ENCODE measurements at places on chromosomes 5 and 9.

DNA sequence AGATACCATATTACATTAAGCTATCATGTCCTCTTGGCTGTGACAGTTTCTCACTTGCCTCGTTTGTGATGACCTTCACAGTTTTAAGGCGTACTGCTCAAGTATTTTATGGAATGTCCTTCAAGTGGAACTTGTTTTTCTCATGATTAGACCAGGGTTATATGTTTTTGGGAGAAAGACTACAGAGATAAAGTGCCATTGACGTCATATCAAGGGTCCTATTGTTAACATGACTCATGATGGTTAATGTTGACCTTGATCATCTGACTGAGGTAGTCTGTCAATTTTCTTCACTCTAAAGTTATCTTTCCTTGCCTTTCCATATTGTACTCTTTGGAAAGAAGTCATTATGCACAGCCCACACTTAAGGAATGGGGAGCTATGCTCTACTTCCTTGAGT is 17.8 kb upstream of the PTBP3 start:
- no peak for DNase-seq

DNA sequence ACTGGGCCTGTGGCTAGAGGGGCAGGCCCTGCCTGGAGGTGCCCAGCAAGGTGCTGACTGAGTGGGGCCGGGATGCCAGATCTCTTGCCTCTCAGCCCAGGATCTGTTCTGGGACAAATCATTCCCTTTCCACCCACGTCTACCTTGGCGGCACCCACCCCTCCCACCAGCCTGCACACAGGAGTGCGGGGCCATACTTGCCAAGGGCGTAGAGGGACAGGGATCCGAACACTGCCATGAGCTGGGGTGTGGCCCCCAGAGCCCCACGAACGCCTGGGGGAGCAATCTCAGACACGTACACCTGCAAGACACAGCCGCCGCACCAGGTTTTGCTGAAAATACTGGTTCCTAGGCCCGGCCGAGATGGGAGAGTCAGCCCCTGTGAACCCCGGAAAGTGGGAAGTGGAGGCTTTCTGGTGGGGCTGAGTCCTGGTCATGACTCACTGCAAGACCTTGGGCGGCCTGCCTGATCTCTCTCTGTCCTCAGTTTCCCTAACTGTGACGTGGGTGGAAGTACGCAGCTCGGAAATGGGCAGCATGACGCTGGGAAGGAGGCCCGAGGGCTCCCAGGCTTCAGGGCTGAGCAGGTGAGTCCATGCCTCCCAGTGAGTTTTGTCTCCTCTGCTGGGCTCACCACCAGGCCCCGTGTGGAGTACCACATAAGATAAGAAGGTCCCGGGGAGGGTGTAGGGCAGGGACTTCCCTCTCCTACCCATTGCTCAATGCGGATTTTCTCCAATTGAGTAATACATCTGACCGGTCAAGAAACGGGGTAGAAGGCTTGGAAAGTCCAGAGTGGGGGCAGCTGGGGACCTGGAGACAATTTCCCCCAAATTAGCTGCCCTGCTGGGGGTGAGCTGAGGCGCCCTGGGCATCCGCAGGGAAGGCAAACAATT is 2.6 kb downstream of the SLC2A6 start:
- no peak for DNase-seq

DNA sequence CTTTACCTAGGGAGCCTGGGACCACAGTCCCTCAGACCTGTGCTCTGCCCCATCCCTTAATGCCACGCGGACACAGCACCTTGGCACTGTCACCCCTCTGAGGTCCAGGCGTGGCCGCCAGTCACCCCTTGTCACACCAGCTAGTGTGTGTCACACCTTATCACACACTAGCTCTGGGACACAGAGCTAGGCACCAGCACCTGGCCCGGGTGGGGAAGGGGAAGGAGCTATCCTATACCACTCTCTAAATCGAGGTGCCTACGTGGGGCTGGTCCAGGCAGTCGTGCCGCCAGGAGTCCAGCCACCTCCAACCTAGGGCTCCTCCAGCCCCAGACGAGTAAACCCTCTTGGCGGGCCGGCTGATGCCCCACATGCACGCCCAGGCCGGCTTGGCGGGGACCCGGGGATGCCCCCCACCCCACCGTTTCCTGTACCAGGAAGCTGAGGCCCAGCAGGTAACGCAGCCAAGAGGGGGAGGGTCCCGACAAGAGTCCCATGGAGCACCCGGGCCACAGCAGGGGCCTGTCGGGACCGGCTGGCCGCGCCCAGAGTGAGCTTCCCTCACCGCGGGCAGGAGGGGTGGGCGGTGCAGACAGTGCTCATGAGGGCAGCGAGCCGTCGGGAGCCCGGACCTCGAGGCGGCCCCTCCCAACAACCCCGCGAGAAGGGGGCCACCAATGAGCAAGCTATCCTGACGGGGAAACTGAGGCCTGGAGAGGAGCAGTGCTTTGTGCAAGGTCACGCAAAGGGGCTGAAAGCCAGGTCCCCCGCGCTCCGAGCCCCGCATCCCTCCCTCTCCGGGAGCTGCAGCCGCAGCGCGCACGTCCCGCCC is 550 bp downstream of the CORO2A start:
- DNase-seq, result no peak

DNA sequence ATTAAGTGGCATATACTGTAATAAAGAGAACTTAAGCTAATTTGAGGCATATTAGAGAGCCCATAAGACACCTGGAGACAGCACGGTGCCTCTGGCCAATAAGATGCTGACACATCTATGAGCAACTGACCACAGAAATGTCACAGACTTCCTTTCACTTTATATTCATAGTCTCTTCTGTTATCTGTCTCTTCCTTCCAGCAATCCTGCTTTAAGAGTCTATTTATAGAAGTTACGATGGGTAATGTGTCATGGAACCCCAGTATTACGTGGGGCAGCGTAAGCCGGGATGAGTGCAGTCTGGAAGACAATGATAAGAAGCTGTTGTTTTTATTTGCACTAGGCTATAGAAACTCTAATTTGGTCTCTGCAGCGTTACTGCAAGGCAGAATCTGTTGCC is 136.8 kb downstream of the CFAP90 start:
- no peak for DNase-seq

- DNase-seq, result no peak
These were observed 6.6 kb downstream of the EEIG1 start for GRCh38 chr9:127974001-127974768.

- no peak for DNase-seq
These were observed 208.3 kb upstream of the ITGA1 start for GRCh38 chr5:52579391-52579790.

- DNase-seq, result no peak
These were observed 108.8 kb upstream of the MVB12B start for GRCh38 chr9:126217797-126218196.
